Activated CD4-positive, CD25-positive, alpha-beta regulatory T cell treated with anti-CD3 and anti-CD28 coated beads, Interleukin-2, amount 50 U/mL, for 72 hours (primary cell): ENCODE measurements at places on chromosomes 13 and 19.

- DNase-seq = peak; percentile 60
Observed at GRCh38 chr19:37551129-37551993, 43.2 kb downstream of the ZNF571 start.

- DNase-seq = no peak
Observed at GRCh38 chr19:3687774-3688706, 12.2 kb downstream of the PIP5K1C start.

DNA sequence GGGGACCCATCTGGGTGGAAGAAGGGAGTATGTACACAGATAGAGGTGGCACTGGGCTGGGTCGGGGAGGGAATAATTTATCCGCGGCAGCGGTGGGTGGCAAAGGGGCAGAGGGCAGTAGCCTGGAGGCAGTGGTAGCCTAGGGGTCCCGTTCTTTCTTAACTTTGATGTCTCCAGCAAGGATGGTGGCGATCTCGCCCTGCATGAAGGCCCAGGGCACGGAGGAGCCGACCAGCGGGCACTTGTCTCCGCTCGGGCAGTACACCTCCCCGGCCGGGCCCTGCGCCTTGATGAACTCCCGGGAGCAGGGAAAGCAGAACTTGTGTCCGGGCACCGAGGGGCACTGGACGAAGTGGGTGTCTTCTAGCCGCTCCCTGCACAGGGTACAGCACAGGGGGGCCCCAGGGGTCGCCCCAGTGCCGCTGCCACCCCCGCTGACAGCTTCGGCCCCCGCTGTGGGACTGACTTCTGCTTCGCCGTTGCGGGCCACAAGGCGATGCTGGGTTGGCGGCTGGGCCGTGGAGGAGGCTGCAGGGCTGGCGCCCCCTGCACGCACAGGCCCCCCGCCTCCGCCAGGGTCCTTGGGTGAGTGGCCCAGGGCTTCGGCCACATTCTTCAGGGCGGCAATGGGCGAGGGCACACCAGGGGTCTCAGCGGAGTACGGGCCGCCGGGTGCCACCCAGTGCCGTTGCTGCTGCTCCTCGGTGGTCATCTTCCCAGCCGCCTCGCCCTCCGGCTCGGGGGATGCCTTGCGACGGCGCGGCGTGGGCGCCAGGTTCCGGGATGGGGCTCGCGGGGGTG lies 1.9 kb downstream of the IRF2BP1 start:
- DNase-seq = no peak

GRCh38 chr13:99821741-99822140 lies 149.8 kb downstream of the ZIC5 start:
- no peak for DNase-seq

DNA sequence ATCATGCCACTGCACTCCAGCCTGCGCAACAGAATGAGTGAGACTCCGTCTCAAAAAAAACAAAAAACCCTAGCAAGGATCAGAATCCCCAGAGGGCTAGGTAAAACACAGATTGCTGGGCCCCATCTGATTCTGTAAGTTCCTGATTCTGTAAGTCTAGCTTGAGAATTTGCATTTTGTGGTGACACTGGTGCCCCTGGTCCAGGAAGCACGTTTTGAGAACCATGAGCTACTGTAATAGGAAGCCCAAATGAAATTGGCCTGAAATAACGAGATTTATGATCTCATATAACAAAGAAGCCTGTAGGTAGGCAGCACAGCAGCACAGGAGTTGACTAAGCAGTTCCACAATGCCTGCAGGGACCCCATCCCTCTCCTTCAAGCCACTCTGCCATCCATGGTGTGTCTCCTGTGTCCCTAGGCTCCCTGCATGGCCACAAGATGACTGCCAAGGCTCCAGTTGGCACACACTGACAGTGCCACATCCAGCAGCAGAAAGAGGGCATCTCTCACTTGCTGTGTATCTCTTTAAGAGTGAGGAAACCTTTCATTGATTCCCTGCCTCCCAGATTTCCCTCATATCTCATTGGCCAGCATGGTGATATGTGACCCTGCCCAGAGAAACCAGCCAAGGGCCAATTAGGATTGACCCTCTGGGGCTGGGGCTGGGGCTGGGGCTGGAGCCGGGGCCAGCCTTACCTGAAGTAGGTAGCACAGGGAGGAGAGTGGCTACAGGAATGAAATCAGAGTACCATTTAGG lies 21.7 kb downstream of the SIPA1L3 start:
- DNase-seq = no peak

DNA sequence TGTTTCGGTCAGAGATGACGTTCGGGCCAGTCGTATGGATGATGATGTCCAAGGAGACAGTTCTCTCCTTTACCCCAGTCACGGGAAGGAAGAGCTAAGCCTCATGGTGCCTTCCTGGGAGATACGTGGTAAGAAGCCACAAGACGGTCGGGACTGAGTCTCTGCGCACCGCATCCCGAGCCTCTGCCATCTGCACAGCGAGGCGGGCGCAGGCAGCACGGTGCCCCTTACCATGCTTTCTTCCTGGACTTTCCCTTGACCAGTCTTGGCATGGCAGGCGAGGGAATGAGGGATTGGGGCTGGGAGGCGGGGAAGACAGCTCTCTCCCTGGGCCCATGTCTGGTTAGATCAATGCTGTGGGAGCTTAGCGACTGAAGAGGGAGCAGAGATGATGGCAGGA lies 10.1 kb upstream of the LAIR2 start:
- no peak for DNase-seq

DNA sequence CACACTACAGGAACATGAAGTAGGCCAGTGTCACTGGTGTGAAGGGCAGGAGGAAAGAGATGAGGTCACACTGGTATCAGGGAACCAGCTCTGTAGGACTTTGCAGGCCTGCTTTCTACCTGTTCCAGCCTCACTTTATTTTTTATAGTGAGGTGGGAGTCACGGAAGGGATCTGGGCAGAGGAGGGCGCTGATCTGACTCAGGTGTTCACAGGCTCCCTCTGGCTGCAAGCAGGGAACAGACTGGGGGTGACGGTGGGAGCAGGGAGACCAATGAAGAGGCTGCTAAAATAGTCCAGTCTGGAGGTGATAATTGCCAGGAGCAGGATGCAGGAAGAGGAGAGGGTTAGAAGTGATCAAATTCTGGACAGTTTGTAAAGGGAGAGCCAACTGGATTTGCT lies 2.8 kb downstream of the THAP8 start:
- no peak for DNase-seq

DNA sequence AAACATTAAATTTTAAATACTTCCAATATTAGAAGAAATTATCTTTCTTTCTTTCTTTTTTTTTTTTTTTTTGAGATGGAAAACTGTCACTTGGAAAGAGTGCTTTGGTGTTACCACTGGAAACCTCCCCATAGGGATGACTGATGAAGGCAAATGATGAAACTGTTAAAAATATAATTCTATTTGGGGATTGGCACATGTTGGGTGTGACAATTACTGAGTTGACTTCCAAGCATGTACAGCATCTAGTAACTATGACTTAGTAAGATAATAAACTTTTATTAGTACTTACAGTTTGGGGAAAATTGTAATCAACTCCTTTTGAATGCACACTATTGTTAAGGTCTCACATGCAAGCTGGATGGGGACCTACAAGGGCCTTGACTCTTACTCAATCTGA lies 592.5 kb downstream of the KCTD12 start:
- DNase-seq = no peak

- DNase-seq = no peak
Observed at GRCh38 chr13:89066868-89067466, 1395.8 kb downstream of the SLITRK5 start.

GRCh38 chr19:39826311-39826945 lies 7.5 kb downstream of the DYRK1B start:
- no peak for DNase-seq

DNA sequence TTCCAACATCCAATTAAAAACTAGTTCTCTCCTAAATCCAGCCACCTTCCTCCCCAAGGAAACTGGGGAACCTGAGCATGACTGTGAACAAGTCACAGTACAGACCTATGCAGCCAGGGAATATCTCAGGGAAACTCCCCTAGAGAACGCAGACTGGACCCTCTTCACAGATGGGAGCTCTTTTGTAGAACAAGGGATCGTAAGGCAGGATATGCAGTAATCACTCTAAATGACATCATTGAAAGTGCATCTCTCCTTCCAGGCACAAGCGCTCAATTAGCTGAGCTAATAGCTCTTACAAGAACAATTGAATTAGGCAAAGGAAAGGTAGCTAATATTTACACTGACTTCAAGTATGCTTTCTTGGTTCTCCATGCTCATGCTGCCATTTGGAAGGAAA lies 1331.7 kb downstream of the UQCRFS1 start:
- no peak for DNase-seq

GRCh38 chr19:42090672-42091071 lies 14.7 kb downstream of the ZNF574 start:
- DNase-seq = no peak

DNA sequence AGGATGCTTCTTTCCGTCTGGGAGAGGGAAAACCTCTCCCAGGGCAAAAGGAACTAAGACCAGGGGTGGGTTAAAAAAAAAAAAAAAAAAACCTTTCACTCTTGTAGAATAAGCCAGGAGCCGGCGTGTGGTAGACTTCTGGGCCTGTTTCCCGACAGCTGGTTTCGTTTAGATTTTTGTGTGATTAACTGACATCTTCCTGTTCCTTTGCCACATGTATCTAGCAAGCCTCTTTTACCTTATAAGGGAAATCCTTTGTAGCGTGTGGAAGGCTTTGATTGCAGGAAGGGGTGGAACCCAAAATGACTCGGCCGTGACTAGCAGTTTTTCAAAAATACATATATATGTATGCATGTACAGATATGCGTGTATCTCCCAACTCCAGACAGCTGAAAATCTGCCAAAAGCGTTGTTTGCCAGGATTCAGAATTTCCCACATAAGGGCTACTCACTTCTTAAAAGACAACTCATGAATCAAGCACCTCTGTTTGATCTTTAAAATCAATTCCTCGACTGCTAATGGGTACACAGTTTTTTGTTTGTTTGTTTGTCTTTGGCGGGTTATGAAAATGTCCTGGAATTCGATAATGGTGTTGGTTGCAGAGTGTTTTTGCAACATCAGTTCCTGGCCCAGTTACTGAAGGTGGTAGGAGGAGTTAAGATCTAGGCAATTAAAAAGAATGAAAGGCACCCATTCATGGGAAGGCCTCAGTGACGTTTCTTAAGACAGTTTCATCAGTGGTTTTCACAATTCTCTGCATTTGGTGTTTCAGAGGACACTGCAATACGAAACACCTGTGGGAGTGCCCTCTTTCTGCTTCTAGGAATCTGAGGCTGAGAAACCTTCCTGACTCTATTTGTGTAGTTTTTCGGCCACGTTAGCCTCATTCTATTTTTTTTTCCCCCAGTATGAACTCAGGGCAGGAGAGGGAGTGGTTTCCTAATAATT lies 2.7 kb downstream of the TPM4 start:
- no peak for DNase-seq

DNA sequence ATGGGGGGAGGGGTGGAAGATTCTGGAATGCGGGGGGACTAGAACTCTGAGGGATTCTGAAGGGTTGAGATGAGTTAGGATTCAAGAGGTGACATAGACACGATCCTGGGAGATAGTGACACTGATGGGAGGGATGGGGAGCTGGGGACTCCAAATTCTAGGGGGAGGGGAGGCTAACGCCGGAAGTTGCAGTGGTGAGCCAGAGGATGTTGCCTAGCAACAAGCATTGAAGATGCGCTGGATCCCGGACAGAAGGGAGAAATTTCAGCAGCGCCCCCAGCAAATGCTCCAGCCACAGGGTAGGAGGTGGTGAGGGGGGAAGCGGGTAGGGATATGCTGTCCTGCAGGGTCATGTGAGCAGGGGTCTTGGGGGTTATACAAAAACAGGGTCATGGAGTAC lies 6.9 kb upstream of the LTBP4 start:
- no peak for DNase-seq

- DNase-seq = peak; percentile 76
Observed at GRCh38 chr19:49889687-49890348, 6.9 kb downstream of the IL4I1 start.

- DNase-seq = no peak
Observed at GRCh38 chr13:40615619-40616018, 50.8 kb downstream of the FOXO1 start.

DNA sequence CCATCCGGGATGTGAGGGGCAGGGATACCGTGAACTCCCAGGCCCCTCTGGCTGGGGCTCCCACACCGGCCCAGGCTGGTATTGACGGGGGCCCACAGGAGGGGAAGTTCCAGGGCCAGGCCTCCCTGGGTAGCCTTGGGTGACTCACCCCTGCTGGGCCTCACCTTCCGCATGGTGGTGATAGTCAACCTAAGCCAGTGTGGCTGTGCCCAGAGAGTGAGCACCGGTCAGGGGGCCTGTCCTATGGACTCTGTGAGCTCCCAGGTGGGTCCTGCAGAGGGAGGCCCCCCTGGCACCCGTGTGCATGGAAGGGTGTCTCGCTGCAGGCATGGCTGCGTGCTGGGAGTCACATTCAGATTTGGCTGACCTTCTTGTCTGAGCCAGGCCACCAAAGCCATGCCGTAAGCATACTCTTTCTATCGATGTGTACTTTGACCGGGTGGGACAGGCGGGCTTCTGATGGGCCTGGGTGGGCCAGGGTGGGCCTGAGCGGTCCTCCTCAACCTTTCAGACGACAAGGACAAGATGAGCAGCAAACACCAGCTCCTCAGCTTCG lies 27.6 kb downstream of the DHX34 start:
- no peak for DNase-seq

DNA sequence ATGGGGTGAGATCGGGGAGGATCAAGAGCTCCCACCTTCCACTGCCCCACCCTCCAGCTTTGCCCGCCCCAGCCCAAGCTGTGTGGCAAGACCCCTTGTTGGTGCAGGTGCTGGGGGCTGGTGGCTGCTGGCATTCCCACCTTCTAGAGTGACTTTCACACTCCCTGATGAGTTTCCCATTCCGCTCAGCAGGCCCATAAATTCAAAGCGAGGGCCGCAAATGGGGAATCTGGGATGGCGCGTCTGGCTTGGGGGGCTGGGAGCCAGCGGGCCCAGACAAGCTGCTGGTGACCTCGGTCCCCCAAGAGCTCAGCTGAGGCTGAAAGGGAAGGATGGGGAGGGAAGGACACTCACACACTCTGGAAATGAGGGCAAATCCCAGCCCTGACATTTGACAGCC lies 110.3 kb downstream of the GADD45B start:
- no peak for DNase-seq

DNA sequence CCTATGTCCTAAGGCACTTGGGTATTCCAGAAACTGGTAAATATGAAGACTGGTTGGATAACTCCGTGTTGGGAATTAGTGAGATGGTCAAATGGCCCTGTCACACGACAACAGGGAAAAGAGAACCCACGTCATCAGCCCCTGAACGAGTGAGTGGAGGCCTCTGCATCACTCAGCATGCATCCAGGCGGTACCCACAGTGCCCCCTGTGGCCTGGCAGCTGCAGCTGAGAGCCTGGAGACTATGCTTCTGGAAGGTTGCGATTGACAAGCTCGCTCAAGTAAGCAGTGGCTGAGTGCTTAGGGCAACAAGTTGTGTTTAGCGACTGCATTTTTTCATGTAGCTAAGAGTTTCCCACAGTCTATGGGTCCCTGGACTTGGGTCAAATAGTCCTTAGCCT lies 55.9 kb downstream of the COL4A2 start:
- DNase-seq = no peak
